ENCODE measurements at places on chromosomes 1 and 21.
A peak's percentile ranks its signal among the peaks of the same experiment; 100 is the strongest.

- DNase-seq = no peak
These were observed 35.4 kb downstream of the UBE2G2 start for GRCh38 chr21:44766014-44766817.

GRCh38 chr1:79599257-79599656 lies 592.7 kb upstream of the ADGRL4 start:
- no peak for DNase-seq

DNA sequence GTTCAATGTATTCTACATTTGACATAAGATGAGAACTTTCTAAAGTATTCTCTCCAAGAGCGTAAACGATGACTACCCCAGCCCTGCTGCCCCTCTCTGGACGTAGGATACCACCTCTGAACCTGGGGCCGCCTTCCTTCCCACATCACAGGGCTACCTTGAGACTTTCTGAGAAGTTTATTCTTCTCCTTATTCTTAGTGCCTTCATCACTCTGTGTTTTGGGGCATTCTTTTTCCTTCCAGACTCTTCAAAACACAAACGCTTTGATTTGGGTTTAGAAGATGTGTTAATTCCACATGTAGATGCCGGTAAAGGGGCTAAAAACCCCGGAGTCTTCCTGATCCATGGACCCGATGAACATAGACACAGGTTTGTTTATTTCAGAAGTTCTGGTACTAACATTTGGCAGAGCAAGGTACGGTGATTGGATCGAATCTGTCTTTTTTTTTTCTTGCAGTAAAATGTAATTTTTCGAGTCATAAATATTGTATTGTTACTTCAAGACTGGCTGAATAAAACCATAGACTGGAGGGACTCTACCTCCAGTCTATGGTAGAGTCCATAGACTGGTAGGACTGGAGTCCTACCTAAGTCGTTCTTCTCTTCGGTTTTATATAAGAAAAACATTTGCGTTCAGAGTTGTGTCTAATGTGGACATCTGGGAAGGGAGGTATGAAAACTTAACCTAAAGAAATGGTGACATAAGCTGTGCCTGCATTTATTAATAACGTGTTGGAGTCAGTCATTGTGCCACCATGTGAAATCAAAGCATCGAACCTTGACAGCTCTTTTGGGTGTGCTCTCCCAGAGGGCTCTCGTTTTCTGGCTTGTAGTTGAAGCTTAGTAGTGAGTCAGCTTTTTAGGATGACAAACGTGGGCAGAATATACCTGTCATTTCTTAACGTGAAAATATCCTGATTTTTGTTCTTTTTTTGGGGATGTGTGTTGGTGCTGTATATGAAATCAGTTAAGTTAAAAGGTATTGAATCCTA lies 1.2 kb downstream of the MAN1A2 start:
- peak; percentile 30 for DNase-seq

- DNase-seq = no peak
These were observed 102.0 kb downstream of the PTPN14 start for GRCh38 chr1:214449371-214449770.

DNA sequence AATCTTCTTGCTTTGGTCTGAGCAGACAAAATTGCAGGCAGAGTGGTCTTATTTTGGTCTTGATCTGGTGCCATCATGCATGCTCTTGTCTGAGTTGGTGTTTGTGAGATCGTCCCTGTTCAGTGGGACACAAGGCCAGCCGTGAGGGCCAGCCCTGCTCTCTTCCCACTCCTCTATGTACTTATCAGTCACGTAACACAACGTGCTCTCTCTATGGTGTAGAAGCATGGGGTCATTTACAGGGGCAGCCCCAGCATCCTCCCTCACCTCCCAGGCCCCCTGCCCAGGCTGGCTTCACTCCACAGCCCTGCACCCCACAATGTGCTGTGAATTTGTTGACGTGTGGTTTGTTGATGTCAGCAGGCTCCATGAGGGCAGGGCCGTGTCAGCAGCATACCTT lies 18.3 kb upstream of the UTS2 start:
- no peak for DNase-seq

DNA sequence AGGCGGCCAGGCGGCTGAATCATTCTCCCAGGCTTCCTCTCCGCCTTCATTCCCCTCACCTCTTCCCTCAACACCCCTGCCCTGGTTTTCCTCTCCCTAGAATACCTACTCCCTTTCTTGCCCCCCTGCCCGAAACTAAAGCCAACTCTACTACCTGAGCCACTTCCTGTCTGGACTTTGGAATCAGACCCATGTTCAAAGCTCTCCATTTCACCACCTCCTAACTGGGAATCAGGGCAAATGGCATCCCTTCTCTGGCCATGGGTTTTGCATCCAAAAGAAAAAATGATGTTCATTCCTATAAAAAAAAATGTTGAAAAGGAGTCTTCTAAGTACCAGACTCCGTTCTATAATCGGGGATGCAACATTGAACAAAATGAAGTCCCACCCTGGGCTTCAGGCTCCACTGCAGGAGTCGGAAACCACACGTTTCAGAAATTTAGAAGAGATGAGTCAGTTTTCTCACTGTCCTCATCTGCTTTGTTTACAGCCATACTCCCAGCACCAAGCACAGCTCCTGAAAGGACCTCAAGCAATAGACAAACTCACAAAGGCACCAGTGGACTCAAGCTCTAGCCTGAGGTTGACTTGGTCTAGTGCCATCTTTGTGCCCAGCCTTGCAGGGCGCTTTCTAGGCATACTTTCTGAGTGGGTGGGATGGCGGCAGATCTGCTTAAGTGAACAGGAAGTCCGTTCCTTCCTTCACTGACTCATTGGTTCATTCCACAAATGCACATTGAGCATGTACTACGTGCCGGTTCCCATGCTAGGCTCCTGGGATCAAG lies 176.2 kb downstream of the IGSF21 start:
- DNase-seq = no peak

- DNase-seq = no peak
These were observed 274.4 kb downstream of the NTNG1 start for GRCh38 chr1:107415241-107415640.

- no peak for DNase-seq
These were observed 84.5 kb downstream of the COLGALT2 start for GRCh38 chr1:183953031-183953430.

GRCh38 chr21:35232545-35233176 lies 183.6 kb upstream of the RUNX1 start:
- DNase-seq = no peak

GRCh38 chr1:157144509-157144908 lies 6.3 kb upstream of the ETV3 start:
- DNase-seq = no peak

- DNase-seq = no peak
These were observed 85.7 kb downstream of the NRDC start for GRCh38 chr1:51792864-51793263.

DNA sequence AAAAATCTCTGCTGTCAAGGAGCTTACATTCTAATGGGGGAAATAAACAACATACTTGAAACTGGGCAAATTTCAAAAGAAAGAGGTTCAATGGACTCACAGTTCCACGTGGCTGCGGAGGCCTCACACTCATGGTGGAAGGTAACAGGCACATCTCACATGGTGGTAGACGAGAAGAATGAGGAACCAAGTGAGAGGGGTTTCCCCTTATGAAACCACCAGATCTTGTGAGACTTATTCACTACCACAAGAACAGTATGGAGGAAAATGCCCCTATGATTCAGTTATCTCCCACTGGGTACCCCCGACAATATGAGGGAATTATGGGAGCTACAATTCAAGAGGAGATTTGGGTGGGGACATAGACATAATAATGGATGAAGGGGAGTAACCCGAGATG lies 226.4 kb downstream of the ZP4 start:
- DNase-seq = no peak

DNA sequence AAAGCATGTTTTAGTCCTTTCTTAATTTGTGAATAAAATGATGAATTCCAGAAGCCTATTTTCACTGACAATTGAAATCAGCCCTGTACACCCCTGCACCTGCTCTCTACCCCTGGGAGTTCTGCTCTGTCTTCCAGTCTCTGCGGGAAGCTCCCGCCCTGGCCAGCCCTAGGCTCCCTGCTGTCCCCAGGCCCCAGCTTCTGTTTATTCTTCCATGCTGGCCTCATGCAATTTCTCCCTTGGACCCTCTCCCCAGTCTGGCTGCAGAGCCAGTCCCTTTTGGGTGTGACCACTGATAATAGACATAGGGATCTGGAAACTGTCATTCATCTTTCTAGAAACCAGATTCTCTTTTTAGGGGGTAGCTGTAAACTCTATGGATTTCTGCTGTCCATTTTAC lies 258.6 kb downstream of the GRIK3 start:
- no peak for DNase-seq

GRCh38 chr21:45087022-45087823 lies 12.8 kb downstream of the ADARB1 start:
- DNase-seq = peak; percentile 70

GRCh38 chr1:24321697-24322469 lies 2.7 kb downstream of the GRHL3 start:
- peak; percentile 88 for DNase-seq

DNA sequence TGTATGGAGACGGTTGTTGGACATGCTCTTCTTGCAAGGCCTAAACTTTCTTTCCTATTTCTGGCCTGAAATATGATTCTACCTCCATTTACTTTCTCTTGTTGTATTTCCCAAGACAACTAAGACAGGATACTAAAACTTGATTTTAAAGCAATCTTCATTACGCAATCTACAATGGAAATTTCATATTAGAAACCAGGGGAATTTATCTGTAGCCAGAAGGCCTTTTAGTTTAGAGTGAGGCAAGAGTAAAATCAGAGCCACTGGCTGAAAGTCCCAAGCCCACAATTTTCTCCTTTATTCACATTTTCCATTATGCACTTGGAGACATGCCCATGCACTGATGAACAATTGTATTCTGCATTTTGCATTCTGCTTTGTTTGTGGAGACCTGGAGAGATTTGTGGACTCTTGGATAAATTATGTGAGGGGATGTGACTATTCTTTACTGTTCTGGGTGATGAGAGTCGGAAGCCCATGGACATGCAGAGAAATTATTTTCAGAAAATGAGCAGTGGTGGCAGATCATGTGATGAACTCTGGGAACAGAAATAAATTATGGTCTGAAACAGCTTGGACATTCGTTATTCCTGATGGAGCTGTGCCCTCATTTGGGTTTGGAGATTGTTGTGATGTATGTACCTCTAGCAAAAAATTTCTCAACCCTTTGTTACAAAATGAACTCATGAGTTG lies 336.8 kb downstream of the SEC16B start:
- DNase-seq = no peak
